Pulmonary artery endothelial cell (primary cell): ENCODE measurements at places on chromosomes 4 and X. TPM values are rescaled to one million over a fixed set of nuclear protein-coding genes. Genes with fewer than 3 reads are reported as not detected.

Gene HS3ST1
- 2.5 and 5.3 TPM in 2 replicates for total RNA-seq

Gene SAGE1
- not detected in 2 replicates for total RNA-seq

Gene DCAF8L2
- 0.40 TPM in 1 of 2 replicates, not detected in the other for total RNA-seq

Gene SLC6A8
- total RNA-seq, result 8.6 and 15.9 TPM in 2 replicates

Gene CACNA1F
- total RNA-seq, result not detected in 2 replicates

Gene ACE2
- total RNA-seq, result 0.07 TPM in 1 of 2 replicates, not detected in the other

Gene NPY2R
- not detected in 2 replicates for total RNA-seq

Gene GNRHR
- total RNA-seq, result not detected in 2 replicates

Gene EPGN
- 0.13 TPM in 1 of 2 replicates, not detected in the other for total RNA-seq

Gene TRO
- total RNA-seq, result 1.6 and 7.2 TPM in 2 replicates

Gene CXCL11
- 1.9 and 2.6 TPM in 2 replicates for total RNA-seq

Gene EVC2
- total RNA-seq, result 9.3 and 12.1 TPM in 2 replicates

Gene SYTL4
- 11.6 and 30.6 TPM in 2 replicates for total RNA-seq

Gene CTAG2
- not detected in 2 replicates for total RNA-seq

Gene AFM
- not detected in 2 replicates for total RNA-seq

Gene FAM200B
- total RNA-seq, result 16.0 and 16.6 TPM in 2 replicates

Gene EDA
- 0.92 and 2.5 TPM in 2 replicates for total RNA-seq

Gene NAAA
- total RNA-seq, result 20.1 and 23.2 TPM in 2 replicates

Gene ZXDA
- 8.5 and 11.8 TPM in 2 replicates for total RNA-seq

Gene SSX4B
- total RNA-seq, result not detected in 2 replicates

Gene CCDC160
- total RNA-seq, result not detected in 2 replicates

Gene C4orf50
- total RNA-seq, result not detected in 2 replicates

Gene WWC2
- total RNA-seq, result 25.7 and 35.0 TPM in 2 replicates

Gene IQCM
- total RNA-seq, result not detected in 2 replicates

Gene KLHL34
- not detected in 2 replicates for total RNA-seq

Gene NCBP2L
- total RNA-seq, result not detected in 2 replicates

Gene SPON2
- total RNA-seq, result 0.07 and 0.28 TPM in 2 replicates

Gene ARR3
- total RNA-seq, result not detected in 2 replicates

Gene CHST7
- 31.5 and 33.4 TPM in 2 replicates for total RNA-seq

Gene GLA
- total RNA-seq, result 25.8 and 36.7 TPM in 2 replicates

Gene HTN1
- not detected in 2 replicates for total RNA-seq

Gene RAI2
- total RNA-seq, result 0.13 and 0.35 TPM in 2 replicates

Gene NXF3
- total RNA-seq, result not detected in 2 replicates

Gene LDB2
- total RNA-seq, result 150 and 155 TPM in 2 replicates

Gene PDE5A
- 6.4 and 12.6 TPM in 2 replicates for total RNA-seq

Gene DMD
- total RNA-seq, result 4.0 and 5.7 TPM in 2 replicates

Gene TMEM156
- total RNA-seq, result 0.92 and 2.4 TPM in 2 replicates

Gene FAM149A
- total RNA-seq, result 0.28 and 0.40 TPM in 2 replicates

Gene TCEAL5
- total RNA-seq, result not detected in 2 replicates

Gene BOD1L1
- 27.3 and 29.7 TPM in 2 replicates for total RNA-seq

Gene CT45A2
- total RNA-seq, result not detected in 2 replicates

Gene MAGEE2
- total RNA-seq, result not detected in 2 replicates
